Cortex of kidney (tissue), 1 donor: ENCODE measurements at places on chromosomes 6 and 20.

GRCh38 chr6:90545448-90545847 lies 41.4 kb downstream of the MAP3K7 start:
- DNase-seq, result no peak

GRCh38 chr6:88045521-88046136 lies 2.0 kb upstream of the SPACA1 start:
- no peak for DNase-seq

DNA sequence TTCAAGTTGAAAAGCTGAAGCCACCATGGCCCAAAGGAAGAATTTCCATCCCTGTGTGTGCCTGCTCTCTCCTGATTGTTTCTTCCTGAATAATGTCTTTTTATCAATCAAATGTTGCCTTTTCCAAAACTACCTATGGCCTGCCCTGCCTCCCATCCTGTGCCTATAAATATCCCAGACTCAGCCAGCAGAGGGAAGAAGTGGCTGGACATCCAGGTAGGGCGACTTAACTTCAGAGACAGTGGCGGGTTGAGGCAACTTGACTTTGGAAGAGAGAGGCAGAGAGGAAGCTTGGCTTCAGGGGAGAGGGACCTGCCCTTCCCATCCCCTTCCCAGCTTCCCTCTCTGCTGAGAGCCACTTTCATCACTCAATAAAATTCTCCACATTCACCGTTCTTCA lies 133.0 kb downstream of the LCA5 start:
- DNase-seq, result no peak

- no peak for DNase-seq
Measured at GRCh38 chr6:75023634-75024033, 182.2 kb downstream of the COL12A1 start.

- no peak for DNase-seq
Measured at GRCh38 chr6:93562582-93562981, 143.2 kb upstream of the EPHA7 start.

GRCh38 chr6:142296975-142297604 lies 4.7 kb upstream of the ADGRG6 start:
- DNase-seq, result no peak

- DNase-seq, result no peak
Measured at GRCh38 chr6:73579851-73580246, 59.0 kb upstream of the EEF1A1 start.

DNA sequence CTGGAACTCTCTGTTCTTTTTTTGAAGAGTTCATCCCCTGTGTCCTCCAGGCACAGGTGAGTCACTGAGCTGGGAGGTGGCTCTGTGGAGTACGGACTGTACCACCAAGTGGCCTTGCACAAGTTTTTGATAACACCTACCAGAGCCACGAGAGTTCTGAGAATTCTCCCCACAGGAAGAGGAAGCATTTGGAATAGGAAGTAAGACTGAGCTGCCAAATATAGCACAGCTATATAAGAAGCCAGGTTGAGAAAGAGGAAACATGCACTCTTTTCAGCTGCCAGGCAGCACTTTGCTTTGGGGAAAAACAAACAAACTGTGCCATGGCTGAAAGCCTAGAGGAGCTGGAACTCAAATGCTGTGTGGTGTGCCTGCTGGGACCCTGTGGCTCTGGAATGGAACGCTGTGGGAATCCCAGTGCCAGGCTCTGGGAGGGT lies 70.8 kb upstream of the RIPOR2 start:
- no peak for DNase-seq

DNA sequence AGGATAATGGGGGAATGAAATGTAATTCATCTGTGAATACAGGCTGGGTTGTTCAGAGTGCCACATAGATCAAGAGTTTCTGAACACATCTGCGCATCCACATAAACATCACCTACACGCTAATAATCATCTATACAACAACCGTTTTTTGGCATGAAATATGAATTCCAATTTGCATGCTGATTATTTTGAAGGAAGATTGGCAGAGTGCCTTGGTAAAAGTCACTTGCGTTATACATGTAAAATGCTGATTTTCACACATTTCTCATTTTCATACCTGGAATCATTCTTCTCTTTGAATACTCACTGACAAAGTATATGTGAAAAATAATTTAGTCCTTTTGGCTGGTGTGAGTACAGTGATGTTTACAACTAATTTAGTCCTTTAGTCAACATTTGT lies 17.7 kb downstream of the COL9A1 start:
- DNase-seq, result no peak

DNA sequence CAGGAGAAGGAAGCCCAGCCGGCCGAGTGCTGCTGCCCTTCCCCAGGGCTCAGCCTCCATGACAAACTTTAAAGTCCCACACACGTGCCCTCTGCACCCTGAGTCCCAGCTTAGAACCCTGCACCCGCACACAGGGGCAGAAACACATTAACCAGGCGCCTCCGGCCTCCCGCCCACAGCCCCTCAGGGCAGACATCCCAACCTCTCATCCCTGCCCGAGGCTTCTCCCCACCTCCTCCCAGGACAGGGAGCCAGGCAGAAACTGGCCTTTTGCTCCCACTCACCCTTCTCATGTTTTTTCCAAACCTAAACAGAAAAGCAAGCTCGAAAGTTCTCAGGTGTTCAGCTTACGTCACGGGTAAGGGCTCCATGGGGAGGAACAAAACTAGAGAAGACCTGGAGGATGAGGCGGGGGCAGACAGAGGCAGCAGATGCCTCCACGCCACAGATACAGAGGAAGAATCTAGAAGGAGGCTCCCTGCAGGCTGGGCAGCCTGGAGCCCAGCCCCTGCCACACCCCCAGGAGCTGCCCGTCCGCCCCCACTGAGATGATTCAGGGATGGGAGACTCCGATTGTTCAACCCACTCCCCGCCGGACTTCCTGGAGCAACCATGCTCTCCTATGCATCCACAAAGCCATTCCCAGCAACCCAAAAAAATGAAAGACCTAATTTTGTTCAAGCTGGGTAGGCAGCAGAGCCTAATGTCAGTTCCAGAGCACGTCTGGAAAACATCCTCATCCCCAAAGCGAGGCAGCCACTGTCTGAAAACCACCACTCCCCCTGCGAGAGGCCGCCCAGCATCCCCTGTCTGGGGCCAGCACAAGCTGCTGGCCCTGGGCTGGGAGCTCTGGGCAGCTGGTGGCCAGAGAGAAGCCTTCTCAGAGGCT lies 8.8 kb downstream of the KCNQ2 start:
- no peak for DNase-seq

DNA sequence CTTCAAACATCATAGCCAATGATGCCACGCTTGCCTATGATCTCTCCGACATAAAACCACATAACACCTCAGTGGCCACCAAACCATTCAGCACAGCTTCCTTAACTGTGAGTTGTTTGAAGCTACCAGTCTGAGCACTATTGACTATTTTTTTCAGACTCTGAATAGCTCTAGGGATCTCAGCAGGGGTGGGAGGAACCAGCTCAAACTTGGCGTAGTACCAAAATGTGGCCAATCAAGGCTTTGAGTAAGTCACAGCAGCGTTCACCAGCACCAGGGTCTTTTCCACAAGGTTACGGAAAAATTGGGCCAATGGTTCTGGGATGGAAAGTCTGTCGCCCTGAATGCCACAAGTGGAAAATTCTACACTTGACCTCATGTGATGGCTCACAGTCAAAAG lies 70.6 kb downstream of the SMPDL3A start:
- no peak for DNase-seq

DNA sequence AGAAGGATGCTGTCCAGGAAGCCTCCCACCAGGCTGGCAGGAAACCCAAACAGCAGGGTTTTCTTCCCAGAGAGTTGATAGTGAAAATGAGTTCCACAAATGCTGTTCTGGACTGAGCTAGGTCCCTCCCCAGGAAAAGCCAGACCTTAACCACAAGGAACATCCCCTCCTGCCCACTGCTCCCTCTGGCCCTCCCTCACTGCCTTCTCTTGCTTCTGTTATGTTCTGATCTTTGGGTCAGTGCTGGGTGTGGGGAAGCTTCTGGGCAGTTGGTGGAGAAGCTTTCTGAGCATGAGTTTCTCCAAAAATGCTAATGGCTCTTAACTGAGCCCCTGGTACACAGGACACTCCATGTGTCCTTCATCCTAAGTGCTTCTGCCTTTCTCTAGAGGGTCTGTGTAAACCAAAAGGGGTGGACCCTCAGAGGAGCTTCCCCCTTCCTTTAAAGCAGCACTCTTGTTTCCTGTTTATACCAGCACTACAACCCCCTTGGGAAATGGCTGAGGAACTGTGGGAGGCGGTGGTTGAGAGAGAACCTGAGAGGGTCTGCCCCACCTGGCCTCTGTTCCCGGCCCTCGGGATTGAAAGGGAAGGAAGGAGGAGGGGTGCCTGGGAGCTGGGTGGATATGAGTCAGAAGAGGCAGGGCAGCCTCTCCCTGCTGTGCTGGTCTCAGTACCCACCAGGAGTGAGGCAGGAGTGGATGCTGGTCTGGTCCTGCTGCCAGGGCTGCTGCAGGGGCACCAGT lies 42.0 kb downstream of the CDS2 start:
- DNase-seq, result no peak

DNA sequence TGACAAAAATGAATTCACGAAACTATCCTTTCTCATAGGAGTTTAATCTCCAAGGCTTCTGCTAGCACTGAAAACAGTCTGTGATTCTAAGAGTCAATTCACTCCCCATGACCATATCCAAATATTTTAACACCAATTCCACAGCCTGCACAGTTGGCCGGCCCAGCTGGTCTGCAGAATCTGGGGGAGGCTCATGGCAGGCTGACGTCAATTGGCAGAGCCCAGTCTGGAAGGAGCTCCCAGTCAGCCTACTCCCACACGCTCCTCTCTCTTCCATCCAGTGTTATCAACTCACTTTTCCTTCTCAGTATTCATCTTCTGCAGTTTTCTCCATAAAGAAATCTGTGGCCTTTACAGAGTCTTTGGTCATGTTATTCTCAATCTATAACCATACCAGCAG lies 111.0 kb downstream of the TBXT start:
- DNase-seq, result no peak

DNA sequence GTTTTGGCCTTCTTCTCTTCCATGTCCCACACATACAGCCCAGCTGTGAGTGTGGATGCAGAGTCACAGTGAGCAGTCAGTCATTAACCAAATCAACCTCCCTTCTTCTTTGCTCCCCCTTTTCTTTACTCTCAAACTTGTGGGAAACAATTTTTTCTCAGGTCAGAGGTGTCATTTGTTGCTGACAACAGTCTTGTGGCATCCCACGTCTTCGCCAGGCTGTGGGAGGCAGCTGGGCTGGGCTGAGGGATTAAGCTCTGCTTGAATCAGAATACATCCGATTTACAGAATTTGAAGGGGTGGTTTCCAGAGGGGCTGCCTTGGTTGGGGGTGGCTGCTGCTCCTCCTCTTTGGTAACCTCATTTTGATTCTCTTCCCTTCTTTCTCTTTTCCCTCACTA lies 40.5 kb downstream of the SCGN start:
- no peak for DNase-seq

DNA sequence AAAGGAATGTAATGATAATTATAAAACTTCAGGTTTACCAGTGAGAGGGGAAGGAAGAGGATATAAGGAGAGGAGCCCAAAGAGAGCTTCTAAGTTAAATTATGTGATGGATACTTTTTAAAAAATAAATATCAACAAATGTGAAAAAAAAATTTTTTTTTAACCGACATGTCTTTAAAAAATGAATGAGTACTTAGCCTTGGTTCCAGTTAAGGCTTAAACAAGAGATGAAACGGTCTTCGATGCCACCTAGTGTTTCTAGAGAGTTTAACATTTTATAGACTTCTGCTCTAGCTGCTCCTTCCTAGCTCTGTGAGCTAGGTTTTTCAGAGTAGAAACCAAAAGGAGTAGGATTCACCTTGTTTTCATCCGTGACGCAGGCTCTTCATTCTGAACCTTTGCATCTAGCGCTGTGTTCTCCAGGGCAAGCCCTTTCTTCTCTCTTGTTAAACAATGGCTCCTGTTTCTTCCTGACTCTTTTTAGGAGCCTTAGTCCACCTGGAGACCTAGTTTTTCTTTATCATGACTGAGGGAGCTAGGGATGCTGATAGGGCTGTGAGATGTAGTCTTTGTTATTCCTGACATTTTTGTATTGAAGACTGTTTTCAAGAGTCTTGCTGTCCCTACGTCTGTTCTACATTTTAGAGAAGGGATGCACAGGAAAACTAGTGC lies 42.4 kb upstream of the GNRH2 start:
- no peak for DNase-seq

DNA sequence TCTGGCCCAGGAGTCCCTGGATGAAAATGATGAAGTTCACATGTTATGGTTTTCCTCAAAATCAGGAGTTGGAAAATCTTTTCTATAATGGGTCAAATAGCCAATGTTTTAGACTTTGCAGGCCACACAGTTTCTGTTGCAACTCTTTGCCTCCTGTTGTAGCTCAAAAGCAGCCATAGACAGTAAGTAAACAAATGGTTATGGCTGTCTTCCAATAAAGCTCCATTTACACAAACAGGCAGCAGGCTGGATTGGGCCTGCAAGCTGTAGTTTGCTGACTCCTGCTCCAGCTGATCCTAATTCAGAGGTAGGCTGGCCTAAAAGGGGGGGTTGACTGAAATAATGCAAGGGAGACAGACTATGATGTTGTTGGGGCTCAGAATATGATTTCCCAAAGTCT lies 33.0 kb downstream of the METTL24 start:
- no peak for DNase-seq

DNA sequence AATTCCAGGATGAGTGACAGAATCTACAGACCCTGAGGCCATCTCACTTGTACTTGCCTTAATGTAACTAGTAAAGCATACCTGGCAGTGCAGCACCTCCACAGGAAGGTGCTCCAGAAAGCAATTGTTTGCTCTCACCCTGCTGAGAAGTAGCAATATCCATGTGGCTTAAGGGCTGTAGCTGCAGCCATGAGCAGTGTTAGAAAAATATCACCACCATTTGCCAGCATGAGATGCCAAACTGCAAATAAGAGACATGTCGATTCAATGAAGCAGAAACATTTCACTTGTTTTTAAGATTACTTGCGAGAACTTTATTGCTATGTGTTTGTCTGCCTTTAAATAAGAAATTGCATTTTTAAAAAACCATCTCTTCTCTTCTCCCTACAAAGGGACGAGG lies 151.5 kb downstream of the PRL start:
- DNase-seq, result no peak

DNA sequence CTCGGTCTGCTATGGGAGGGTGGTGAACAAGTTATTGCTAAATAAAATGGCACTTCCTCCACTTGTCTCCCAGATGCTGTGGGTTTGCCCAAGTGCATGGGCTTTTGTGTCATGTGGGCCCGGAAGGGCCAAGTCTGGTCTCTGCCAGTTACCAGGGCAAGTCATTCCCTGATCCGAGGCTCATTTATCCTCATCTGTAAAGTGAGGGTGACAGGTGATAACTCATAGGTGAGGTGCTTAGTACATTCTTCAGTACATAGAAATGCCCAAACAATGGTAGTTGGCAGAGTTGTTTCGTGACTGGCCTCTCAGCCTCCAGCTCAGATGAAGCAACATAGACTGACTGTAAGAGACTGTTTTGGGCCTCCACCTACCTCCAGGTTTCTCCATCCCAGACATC lies 2.0 kb upstream of the MUCL3 start:
- DNase-seq, result no peak

GRCh38 chr6:15452182-15452941 lies 206.5 kb downstream of the JARID2 start:
- no peak for DNase-seq

DNA sequence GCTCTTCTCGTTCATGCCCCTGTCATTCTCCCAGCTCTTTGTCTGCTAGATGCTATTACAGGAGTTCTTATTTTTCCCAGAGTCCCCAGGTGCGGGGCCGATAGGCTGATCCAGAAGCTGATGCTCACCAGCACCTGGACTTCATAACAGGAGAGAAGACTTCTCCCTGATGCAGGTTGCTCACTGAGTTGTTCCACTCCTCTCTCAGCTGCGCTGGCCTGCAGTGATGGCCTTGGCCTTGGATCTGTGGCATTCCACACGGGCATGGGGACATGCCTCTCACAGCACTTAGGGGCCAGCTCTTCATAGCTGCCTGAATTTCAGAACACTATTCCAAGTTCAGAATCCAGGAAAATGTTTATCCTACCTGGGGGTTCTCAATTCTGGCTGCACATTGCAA lies 7.1 kb upstream of the TXNDC5 start:
- no peak for DNase-seq
